ENCODE measurements at places on chromosomes 2 and 18.

GRCh38 chr2:173884025-173884802, 81.0 kb downstream of the SP3 start:
- peak; percentile 9 for DNase-seq

GRCh38 chr2:137173463-137173862, 408.1 kb downstream of the THSD7B start:
- DNase-seq: no peak

GRCh38 chr2:33560017-33560416, 39.1 kb downstream of the FAM98A start:
- DNase-seq: no peak

- no peak for DNase-seq
Observed at GRCh38 chr2:240121675-240122074, 14.4 kb downstream of the COPS9 start.

DNA sequence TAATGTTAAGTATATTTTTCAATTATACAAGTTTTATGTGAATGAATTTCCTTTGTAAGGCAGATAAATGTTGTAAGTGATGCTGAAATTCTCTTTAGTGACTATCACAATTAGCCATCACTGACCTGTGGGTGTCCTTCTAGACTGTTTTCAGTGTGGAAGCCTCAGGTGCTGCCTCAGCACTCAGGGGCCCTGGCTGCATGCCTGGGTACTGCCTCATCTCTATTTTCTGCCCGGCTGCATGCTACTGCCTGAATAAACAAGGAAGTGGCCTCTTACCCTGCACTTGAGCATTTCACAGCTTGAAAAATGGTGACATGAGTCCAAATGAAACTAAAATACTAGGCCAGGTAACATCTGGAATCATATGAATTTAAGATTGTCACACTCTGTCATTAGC, 787.6 kb upstream of the SALL3 start:
- no peak for DNase-seq
